ENCODE measurements at places on chromosomes 16 and 17.
A peak's percentile ranks its signal among the peaks of the same experiment; 100 is the strongest.

GRCh38 chr16:1431497-1432270, 806 bp downstream of the PERCC1 start:
- no peak for DNase-seq

DNA sequence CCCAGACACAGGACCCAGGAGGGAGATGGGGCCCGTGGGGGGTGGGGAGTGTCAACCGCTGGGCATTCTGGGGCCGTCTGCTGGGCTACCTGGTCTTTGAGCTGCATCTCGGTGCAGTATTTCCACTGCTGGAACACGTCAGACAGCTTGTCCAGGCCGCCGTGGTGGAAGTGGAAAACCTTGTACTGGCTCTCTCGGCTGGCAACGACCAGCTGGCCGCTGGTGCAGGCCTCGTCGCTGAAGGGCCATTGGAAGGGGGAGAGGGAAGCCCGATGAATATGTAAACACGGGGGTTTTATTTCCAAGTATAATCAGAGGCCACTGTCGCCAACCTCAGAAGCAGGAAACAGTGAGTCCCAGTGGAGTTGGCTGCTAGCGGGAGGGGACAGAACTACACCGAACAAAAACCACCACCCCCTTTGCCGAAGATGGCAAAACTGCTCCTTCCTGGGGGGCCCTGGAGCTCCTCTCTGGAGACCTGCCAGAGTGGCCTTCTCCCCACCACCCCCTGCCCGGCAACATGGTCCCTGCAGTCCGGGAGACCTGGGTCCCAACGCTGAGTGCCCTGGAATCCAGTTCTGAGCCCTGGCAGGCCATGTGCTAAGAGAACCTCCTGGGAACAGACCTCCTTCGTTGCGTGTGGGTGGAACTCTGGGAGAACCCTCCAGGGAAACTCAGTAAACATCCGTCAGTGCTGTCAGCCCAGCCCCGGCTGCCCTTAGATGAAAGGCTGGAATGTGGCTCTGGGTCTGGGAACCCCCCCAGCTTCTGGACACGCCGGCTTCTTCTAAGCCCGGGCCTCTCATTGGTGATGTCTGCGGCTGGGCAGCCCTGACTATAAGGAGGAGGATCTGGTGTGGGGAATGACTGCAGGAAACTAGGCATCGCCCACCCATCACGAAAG, 84.1 kb downstream of the TBC1D16 start:
- DNase-seq = peak; percentile 69

- no peak for DNase-seq
Measured at GRCh38 chr16:68503334-68503733, 35.8 kb upstream of the ZFP90 start.

DNA sequence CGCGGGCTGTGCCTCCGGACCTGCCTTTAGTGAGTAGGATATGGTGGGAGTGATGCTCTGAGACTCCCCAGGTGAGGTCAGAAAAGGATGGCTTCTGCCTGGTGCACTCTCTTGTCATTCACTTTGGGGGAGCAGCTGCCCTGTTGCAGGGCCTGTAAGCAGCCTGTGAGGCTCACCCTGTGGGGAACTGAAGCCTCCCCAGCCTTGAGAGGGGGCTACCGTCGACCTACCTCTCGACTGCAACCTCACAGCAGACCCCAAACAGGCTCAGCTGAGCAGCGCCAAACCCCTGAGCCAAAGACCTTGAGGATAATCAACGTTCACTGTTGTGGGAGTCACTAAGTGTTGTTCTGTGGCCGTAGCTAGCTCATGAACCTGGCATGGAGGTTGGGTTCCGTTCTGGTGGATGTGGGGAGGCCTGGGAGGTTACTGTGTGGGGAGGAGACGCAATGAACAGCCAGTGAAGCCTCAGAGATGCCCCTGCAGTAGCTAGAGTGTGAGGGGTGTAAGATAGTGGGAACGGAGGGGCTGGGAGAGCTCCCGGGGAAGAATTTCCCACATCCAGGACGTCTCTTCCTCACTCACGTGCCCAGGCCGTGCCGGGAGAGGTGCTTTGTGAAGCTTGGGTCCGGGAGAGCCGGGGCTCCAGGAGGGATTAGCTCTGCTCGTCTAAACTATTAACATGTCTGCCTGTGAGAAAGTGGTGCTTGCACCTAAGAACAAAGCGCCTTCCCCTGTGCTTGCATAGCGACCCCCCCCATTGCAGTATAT, 38.8 kb downstream of the METRNL start:
- no peak for DNase-seq

- DNase-seq = peak; percentile 71
Measured at GRCh38 chr16:85330694-85331188, 218.5 kb upstream of the CIBAR2 start.
